ENCODE measurements at places on chromosomes 5 and 9.

GRCh38 chr5:141609044-141609443 is 9.8 kb downstream of the DIAPH1 start:
- DNase-seq = no peak

- no peak for DNase-seq
Measured at GRCh38 chr9:3920604-3921582, 379.0 kb downstream of the GLIS3 start.

GRCh38 chr9:32010322-32010721 is 374.1 kb upstream of the ACO1 start:
- no peak for DNase-seq

DNA sequence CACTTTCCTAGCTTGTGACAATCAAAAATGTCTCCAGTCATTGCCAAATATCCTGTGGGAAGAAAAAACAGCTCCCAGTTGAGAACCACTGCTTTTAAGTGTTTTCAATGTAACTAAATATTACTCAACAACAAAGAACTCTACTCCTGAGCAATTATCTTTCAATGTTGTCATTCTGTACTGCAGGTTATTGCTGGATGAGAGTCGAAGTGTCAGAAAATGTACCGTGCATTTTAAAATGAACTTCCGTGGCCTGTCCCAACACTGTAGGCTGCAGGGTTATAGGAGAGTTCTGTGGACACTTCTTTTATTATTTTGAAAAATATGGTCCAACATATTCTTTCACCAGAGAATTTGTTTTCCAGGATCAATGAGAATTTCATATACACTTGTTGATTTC is 34.8 kb upstream of the AGXT2 start:
- no peak for DNase-seq

GRCh38 chr5:96045888-96046287 is 84.2 kb upstream of the ELL2 start:
- no peak for DNase-seq

DNA sequence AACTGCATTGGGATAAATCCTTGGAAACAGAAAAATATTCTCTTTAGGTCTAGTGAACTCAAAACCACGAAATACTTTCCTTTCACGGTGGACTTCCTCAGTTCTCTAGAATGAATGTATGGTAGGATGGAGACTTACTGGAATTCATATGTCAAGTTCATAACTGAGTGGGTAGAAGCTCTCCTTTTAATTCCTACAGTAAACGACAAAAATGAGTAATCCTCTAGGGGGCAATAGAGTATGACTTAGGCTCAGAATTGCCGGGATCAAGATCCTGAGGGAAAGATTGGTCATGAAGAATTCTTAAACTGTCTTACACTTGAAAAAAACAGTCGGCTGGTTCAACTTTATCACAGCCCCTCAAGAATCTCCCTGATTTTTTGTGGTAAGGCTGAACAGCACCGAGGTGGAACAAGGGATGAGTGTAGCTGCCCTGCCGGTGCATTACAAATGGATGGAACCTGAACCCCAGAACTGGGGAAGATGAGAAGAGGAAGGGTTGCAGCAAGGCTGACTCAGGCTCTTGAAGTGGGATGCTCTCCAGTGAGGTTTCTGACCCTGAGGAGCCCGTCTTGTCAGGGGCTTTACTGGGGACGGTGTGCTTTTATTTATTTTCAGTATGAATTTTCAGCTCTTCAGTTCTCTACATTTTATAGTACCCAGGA is 14.0 kb upstream of the LOX start:
- no peak for DNase-seq

- no peak for DNase-seq
Measured at GRCh38 chr5:118325931-118326330, 662.4 kb downstream of the DTWD2 start.

DNA sequence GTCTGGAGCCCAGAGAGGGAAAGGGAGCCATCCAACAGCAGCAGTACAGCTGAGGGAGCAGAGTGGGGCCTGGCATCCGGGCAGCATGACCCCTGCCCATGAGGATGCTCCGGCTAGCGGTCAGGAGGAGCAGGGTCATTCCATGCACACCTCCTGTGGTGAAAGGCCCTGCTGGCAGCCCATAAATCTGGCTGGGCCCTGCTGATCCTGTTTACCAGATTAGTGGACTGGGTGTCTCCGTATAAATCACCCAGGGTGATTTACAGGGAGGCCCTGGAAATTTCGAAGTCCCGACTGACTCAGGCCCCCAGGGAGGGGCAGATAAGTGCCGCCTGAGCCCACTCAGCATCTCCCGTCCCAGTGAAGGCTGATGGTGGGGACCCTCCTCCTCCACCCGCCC is 117.6 kb upstream of the HAND1 start:
- no peak for DNase-seq

DNA sequence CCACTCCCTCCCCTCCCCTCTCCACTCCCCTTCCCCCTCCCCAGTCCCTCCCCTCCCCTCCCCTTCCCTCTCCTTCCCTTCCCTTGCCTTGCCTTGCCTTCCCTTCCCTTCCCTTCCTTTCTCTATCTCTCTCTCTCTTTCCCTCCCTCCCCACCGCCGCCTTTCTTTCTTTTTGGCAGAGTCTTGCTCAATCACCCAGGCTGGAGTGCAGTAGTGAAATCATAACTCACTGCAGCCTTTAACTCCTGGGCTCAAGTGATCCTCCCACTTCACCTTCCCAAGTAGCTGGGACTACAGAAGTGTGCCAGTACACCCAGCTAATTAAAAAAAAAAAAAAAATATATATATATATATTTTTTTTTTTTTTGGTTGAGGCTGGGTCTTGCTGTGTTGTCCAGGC is 45.5 kb downstream of the IL31RA start:
- DNase-seq = no peak

GRCh38 chr9:94577571-94577970 is 16.1 kb downstream of the FBP2 start:
- no peak for DNase-seq

DNA sequence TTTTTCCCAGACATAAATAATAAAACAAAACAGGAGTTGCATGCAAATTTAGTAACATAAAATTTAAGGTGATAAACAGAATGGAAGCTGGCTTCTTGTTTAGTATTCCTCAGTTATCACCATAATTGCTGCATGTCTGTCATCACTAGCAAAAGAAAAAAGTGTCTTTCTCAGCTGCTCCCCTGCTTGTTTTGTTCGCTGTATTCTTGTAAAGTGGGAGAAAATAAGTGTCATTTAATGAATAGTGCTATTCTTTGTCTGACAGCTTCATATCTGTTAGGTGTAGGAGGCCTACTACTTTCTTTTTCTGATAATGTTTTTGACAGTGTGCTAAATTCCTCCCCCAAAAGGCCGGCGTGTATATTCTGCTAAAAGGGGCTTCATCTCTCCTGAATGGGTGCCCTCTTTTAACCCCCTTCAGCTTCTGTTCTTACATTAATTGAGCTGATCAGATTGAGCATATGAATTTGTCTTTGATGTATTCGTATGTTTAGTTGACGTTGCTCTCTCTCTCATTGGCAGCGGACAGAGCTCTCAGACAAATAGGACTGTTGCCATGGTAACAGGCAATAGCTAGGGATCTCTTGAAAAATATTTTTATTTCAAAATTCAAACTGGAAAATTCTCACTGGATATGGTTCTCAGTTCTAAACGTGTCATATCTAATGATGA is 303.8 kb downstream of the KIAA0825 start:
- DNase-seq = no peak

DNA sequence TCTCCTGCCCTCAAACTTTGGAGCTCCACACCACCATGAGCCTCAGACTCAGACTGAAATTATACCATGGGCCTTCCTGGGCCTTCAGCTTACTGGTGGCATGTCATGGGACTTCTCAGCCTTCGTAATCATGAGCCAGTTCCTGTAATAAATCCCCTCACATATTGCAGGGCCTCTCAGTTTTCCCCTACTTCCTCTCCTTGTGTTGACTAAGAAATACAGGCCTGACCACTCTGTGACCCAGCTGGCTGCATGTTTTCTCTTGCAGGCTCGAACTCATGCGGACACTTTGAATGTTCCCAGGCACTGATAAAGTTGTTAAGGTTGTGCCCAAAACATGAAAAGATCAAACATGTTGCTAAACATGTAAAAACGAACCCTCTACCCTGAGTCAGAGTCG is 26.2 kb upstream of the SHC3 start:
- DNase-seq = no peak

DNA sequence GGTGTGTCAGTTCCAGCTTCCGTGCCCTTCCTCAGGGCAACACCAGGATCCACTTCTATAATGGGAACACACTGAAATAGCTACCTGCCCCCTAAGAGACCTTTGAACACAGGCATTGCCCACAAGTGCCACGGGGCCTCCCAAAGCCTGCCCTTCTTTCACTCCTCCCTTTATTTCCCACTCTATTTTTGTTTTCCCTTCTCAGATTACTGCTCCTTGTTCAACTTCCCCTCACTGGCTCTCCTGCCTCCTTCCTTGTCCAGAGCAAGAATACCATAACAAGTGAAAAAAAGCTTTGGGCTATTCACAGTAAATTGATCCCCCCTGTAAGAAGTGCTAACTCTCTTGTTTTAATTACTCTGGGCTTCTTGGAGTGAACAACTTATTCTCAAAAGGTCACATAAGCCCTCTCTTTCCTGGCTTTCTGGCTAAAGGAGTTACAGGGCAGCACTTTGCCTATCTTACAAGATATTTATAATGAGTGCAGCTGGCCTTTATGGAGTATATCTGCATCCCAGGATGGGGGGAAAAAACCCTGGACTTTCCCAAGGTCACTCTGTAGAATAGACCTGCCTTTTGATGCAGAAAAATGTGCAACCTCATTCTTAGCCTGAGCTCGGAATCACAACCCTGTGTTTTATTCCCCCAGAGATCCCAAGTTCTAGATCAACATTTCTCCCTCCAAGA is 11.3 kb downstream of the CTXN3 start:
- DNase-seq = peak; percentile 29

DNA sequence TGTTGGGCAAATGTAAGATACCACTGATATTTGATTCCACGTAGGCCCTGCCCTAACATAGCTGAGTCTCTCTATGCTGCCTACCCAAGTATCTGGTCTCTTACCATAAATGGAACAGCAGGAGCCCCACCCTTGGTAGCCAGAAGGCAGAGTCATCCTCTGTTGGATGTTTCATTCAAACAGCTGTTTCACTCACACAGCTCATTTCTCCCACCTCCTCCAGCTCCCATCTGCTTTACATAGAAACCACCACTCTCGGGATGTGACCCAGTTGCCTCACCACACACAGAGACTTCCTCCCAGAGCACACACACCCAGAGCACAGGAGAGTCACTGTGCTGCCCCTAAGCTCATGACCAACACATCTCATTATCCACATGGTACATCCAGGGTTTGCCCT is 165.3 kb downstream of the TMEM167A start:
- no peak for DNase-seq

GRCh38 chr5:6634306-6634705 is 1.1 kb downstream of the SRD5A1 start:
- no peak for DNase-seq

DNA sequence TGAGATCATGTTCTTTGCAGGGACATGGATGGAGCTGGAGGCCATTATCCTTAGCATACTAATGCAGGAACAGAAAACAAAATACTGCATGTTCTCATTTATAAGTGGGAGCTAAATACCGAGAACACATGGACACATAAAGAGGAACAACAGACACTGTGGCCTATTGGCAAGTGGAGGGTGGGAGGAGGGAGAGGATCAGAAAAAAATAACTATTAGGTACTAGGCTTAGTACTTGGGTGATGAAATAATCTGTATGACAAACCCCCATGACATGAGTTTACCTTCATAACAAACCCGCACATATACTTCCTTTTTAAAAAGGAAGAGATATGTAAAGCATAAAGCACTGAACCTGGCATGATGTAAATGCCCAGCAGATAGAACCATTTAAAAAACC is 99.0 kb downstream of the MEGF10 start:
- DNase-seq = no peak

- DNase-seq = no peak
Measured at GRCh38 chr5:16797951-16798350, 138.1 kb downstream of the MYO10 start.

DNA sequence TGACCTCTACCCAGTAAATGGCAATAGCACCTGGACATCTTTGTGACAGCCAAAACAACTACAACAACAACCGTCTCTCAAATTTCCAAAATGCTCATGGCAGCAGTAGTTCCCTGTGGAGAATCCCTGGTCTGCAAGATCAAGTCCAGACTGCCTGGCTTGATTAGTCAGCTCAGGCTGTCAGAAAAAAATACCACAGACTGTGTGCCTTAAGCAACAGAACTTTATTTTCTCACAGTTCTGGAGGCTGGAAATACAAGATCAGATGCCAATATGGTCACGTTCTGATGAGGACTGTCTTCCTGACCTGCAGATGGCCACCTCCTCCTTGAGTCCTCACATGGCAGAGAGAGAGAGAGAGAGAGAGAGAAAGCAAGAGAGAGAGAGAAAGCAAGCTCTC is 52.3 kb upstream of the MOCS2 start:
- no peak for DNase-seq

DNA sequence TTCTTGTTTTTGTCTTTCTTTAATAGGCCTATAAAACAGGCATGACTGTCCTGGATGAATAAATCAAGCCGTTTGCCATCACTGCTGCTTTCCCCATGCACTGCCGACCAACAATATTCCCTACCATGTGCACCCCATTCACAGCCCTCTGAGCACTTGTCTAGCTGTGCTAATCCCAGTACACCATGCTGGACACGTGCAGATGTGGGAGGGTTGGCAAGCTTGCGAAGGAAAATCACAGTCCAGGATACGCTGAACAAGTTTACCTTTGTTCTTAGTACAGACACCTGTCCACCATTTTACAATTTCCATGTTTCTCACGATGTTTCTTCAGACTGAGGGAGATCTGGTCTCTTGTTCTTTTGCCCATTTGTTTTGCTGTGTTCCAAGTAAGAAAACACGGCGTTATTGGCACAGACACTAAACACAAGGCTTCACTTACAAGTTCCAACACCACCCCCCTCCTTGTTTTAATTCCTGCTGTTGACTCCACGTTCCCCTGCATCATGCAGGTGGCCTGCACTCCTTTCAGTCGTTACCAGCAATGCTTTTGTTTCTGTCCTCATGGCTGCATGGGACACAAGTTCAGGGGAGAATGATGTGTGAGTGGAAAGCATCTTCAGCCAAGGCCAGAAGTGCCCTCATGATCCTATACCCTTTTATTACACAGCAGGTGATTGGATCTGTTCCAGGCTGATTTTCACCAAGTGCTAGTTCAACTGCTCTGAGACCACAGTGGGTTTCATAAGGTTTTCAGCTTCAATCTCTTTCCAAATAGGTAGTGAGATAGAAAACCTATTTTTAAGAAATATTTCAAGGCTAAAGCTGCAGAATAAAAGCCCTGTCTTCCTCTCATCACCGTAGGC is 608.9 kb downstream of the IRX1 start:
- no peak for DNase-seq

GRCh38 chr5:130090569-130091270 is 186.5 kb downstream of the CHSY3 start:
- no peak for DNase-seq

DNA sequence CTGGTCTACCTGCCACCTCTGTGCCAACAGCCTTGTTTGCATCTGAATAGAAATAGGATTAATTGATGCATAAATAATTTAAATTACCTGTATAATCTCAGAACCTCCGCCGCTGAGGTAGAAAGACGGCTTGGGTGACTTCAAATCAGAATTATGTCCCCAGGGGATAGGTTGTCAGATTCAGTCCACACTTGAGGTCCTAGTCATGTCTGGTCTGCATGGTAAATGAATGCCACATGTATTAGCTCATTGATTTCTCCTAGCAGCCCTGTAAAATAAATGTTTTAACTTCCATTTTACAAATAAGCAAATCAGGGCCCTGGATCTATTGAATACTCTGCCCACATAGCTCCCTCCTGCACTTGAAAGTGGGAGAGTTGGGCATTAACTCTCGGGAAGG is 368.0 kb upstream of the WWC1 start:
- DNase-seq = no peak
